Activated CD4-positive, alpha-beta T cell treated with anti-CD3 and anti-CD28 coated beads, Interleukin-2, amount 50 U/mL, for 48 hours (primary cell): ENCODE measurements at places on chromosomes 4 and X.

DNA sequence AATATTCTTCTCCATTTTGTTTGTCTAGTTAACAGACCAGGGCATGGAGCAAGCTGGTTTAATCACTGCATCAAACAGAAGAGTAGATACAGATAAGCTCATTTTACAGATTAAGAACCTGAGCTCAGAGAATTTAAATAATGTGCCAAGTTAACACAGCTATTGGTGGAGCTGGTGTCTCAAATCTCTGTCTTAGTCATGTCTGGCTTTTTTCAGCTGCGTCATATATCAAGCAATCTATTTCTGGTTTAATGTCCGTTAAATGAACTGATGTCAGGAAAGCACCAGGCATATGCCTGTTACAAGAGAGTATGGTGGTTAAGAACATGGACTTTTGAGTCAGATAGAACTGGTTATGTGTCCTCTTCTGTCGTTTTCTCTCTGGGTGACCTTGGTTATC is 79.8 kb upstream of the ADGRA3 start:
- no peak for DNase-seq

DNA sequence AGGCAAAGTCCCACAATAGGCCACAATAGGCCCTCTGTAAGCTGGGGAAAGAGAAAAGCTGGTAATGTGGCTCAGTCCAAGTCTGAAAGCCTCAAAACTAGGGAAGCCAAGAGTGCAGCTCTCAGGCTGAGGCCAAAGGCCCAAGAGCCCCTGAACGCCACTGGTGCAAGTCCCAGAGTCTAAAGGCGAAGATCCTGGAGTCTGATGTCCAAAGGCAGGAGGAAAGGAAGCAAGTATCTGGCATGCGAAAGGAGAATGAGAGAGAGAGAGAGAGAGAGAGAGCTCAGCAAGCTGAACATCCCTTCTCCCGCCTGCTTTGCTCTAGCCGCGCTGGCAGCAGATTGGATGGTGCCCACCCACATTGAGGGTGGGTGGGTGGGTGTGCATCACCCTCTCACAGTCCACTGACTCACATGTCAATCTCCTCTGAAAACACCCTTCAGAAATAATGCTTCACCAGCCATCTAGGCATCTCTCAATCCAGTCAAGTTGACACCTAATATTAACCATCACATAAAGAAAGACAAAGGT is 30.9 kb upstream of the ELF2 start:
- DNase-seq = no peak

- DNase-seq = no peak
These were observed 47.6 kb downstream of the ANAPC4 start for GRCh38 chr4:25424539-25425228.

- no peak for DNase-seq
These were observed 86.1 kb upstream of the GRXCR1 start for GRCh38 chr4:42806303-42806835.

DNA sequence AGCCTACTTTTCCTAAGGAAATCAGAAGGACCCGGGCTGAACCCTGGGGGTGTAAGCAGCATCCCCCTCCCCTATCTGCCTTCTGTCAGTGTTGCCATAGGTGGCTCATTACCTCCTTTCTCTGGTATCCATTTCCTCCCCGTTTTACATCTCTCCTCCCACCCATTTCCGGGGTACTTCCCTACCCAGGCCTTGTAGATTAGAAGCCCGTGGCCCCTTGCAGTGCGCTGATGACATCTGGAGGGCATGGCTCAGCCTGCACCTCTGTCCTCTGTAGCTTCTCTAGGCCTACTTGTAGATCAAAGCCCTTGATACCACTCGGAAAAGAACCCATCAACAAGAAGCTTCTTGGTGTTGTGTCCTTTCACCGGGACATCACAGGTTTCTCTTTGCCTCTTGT is 71.8 kb downstream of the NBDY start:
- DNase-seq = peak; percentile 34

- DNase-seq = no peak
These were observed 29.8 kb downstream of the SAGE1 start for GRCh38 chrX:135923353-135923752.

- DNase-seq = no peak
These were observed 1442.8 kb upstream of the PCDH7 start for GRCh38 chr4:29277381-29277780.

DNA sequence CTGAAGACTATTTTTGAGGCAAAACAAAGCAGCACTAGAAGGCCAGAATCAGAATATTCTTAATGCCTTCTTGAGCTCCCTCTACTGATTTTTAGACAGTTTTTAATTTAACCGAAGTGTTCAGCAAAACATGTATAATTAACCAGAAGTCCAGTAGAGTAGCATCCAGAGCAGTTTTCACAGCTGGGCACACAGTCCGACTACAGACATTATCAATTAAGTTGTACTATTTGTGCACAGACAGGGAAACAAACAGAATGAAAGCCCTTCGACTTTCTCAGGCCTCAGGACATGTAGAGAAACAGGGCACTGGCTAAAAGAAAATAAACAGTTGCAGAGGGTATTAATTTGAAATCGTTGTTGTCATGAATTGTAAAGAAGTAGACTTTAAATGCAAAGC is 11.9 kb downstream of the FSTL5 start:
- DNase-seq = no peak

GRCh38 chr4:70841951-70842350 is 2.3 kb upstream of the GRSF1 start:
- no peak for DNase-seq

DNA sequence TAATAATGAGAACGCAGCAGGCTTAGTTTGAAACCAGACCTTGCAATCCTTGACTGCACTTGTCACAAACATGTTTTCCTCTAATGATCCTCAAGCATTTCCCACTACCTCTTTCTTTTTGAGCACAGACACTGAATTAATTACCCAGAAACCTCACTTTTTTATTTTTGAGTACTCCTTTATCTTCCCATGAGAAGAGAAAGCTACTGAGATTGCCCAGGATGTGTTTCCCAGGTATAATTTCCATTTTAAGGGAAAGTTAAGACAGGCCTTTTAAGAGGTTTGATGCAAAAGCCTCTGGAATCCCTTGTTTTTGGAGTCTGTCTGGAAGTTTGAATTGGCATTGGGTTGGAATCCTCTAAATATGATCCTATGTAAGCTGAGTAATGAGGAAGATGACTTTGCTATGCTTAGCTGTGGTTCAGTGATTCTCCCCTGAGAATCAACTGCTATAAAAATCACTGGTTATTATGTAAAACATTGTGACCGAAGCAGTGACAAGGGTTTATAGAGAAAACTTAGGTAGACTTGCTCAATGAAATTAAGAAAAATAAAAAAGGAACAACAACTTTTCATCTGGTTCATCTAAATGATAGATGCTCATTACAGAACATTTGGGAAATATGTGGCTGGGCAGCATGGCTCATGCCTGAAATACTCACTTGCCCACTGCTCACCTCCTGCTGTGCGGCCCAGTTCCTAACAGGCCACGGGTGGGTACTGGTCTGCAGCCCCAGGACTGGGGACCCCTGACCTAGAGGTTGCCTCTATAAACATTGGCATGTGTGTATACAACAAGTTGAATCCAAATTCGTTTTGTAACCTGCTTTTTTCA is 10.8 kb upstream of the RHOH start:
- no peak for DNase-seq

DNA sequence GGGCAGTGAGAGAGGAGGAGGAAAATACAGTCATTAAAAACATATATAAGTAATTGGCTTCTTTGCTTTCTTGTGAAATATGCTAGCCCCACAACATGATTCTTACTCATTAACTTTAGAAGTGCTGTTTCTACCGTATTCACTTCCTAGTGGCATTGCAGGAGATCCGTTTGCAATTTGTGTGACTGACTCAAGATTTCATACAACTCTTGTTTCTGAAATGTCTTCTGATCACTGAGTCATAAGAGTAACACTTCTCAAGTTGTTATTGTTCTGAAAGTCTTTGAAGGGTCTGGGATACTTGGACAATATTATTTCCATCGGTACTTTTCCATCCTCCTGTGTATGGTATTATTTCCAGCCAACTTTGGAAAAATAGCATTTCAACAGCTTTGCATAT is 310.8 kb downstream of the PACRGL start:
- DNase-seq = no peak

DNA sequence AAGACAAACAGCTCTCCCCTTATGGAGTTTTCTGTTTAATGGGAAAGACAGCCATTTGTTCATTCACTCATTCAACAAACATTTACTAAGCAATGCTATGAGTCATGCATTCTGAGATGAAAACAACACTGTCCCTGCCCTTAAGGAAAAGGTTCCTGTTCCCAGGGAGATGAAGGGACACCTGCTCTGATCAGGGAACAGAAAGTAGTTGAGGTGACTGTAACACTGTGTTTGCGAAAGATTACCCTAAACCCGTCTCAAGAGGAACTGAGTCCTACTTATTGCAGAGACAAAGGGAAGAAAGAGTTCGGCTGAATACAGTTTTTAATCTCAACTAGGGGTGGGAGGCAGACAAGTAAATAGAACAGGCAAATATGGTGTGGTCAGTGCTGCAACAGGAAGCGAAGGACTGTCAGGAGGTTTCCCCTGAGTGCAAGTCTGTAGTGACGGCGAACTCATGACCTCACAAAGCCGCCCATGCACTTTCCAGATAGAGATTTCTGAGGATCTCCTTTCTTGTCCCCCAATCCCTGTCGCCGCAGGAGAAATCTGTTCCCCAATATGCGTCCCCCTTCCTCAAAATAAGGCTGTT is 712 bp downstream of the STX18 start:
- DNase-seq = peak; percentile 29

- DNase-seq = no peak
These were observed 872 bp downstream of the G6PD start for GRCh38 chrX:154545673-154546274.

- no peak for DNase-seq
These were observed 28.3 kb downstream of the SEPSECS start for GRCh38 chr4:25131926-25132325.

- DNase-seq = peak; percentile 5
These were observed 155.8 kb downstream of the RPA4 start for GRCh38 chrX:97039363-97040029.

DNA sequence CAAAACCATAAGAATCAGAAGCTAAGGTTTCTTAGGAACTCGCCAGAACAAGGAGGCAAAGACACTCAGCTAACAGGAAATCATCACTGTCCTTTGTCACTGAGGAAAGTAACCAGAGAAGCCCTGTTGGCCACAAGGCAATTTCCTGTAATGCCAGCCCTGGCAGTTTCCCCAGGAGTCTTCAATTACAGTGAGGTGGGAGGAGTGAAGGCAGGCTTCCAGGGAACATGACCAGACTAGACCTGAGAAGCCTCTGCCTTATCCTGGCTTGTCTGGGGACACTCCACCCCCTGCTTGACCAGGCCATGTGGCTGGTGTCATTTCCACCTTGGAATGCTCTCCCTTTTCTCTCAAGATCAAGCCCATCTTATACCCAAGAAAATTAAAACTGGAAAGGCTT is 125.3 kb downstream of the COL4A6 start:
- no peak for DNase-seq

- no peak for DNase-seq
These were observed 6.0 kb downstream of the FGF16 start for GRCh38 chrX:77453190-77453589.

DNA sequence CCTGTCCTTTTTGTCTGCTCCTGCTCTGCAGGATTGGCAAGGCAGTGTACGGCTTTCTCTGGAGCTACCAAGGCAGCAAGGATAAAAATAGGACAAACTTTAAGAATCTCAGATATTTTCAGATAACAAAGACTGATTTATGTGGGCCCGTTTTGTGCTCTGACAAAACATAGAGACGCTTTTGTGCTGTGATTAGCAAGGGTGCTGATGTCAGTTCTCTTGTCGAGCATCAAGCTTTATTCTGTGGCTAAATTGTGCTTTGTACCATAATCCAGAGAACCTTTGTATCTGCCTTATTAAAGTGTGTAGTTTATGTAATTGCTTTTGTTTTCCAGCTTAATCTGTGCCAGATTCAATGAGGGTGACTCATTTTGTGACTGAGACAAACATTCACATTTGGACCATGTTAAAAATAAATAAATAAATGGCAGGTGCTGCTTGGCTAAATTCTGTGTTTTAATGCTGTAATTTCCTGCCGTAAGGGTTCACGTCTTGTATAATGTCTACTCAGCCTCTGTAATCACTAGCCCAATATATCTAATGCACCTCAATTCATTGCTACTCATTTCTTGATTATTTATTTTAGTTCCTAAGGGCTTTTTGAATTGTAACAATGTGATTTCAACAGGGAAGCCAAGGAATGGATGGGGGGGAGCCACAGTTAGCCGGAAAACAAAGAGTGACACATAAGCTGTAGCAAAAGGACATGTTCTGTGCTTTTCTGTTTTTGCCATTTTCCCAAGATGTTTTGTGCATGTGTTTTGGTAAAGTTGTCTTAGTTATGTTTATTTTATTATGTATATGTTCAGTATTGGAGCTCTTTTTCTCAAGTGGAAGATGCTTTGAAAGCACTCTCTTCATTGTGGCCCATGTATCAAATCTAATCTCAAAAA is 75.1 kb downstream of the GAB1 start:
- DNase-seq = no peak

GRCh38 chr4:40149960-40150385 is 46.9 kb upstream of the RHOH start:
- peak; percentile 62 for DNase-seq

DNA sequence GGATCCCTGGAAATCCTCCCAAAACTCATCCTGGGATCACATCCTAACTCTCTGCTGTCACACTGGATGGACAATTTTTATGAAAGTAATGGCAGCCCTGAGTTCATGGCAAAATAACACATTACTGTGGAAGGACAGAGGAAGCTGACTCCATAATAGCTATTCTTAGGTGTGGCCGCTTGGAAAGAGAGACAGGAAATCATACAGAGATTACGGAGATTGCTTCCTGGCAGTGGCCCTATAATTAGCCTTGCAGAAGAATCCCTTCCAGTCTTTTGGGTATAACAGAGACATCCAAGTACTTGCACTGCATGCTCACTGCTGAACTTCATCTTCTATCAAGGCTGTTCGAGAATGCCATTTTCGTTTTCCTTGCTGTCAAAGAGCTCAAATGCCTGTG is 133.1 kb upstream of the VCX start:
- DNase-seq = no peak

- DNase-seq = no peak
These were observed 23.5 kb downstream of the TSC22D3 start for GRCh38 chrX:107752043-107752442.

DNA sequence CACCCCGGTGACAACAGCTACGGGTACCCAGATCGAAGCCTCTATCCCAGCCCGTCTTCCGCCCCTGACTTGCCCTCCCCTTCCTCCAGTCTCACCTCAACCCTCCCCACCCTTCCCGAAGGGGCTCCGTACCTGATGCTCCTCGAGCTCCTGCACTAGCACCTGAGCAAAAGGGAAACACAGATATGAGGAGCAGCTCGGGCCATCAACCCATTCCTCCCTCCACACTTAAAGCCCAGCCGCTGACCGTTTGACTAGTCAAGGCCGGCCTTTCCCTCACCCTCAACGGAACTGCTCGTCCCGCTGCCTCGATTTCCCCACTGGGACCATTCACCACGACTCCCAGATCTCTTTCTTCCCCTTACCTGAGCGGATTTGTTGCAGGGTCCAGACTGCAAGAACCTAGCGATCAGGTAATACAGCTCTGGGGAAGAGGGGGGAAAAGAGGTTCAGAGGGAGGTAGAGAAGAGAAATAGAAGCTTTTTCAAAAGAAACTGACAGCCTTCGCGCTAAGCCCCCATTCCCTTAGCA is 731 bp downstream of the BRWD3 start:
- peak; percentile 18 for DNase-seq
